H7 (cell line): ENCODE measurements at places on chromosomes 7 and 10. TPM values are rescaled to one million over a fixed set of nuclear protein-coding genes. Genes with fewer than 3 reads are reported as not detected.
A peak's percentile ranks its signal among the peaks of the same experiment; 100 is the strongest.

- DNase-seq = no peak
Observed at GRCh38 chr10:51886438-51887068, 187.2 kb upstream of the CSTF2T start.

DNA sequence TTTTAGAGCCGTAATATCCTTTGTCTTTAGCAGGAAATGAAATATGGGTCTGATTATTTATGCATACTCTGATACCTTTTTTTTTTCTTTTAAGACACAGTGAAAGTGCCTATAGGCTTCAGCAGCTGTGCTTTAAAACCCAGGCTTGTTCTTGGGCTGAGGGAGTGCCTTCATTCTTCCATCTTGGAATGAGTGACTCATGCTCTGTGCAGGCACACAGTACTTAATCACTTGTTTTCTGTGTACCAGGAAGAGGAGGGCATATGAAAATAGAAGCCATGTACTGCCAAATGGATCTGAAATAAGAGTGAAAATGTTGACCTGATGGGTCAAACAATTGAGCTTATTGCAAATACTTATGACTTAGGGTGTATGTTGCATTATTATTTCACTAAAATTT lies 12.0 kb downstream of the INPP5F start:
- DNase-seq = no peak

DNA sequence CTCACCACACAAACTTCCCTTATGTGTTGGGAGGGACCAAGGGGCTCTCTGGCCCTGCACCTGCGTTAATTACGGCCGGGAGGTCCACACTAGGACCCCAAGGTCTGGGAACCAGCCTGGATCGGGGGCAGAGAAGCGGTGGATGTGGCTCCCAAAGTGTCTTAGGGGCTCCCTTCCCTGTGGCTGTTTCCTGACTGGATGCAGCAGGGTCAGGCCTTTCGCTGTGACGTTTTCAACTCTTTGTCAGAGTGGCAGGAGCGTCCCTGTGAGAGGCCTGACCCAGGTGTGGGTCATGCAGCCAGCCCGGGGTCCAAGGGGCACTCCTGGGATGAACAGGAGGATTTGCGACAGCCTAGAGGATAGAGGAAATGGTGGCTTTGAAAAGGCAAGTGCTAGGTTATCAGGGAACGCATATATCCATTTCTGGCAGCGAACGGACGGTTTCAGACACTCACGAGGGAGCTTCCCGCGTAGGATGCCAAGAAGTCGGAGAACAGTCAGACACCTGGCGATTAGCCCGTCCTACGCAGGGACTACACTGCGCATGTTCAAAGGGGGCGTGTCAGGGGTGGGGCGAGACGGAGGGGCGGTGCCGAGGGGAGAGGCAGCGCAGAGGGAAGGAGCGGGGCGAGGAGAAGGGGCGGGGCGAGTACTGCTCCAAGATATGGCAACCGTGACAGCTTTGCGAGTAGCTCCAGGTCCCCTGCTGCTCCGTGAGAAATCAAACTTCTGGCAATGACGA lies 46.2 kb upstream of the ZNF716 start:
- no peak for DNase-seq

GRCh38 chr7:106223156-106223555 lies 61.6 kb downstream of the NAMPT start:
- DNase-seq = no peak

GRCh38 chr10:21517134-21518031 lies 8.1 kb downstream of the SKIDA1 start:
- DNase-seq = peak; percentile 89

DNA sequence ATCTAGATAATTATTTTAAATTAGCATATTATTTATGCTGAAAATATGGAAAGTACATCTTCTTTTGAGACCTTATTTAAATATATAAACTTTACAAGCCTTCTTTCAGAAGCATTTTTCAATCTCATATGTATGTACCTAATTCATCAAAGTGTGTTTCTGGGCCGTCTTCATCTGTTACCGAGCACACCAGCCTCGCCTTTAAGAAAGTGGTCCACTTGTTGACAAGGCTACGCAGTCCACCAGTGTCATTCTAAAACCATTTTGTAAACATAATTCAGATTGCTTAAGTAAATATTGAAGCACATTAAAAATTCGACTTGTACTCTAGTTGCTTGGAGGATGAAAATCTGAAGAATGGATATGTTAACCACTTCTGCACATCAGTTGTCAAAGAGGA lies 116.3 kb downstream of the SEMA3C start:
- DNase-seq = no peak

- DNase-seq = no peak
Observed at GRCh38 chr7:89401099-89401498, 605.6 kb upstream of the TEX47 start.

GRCh38 chr7:16636555-16637101 lies 8.9 kb downstream of the ANKMY2 start:
- DNase-seq = no peak

GRCh38 chr10:52759154-52759553 lies 13.4 kb downstream of the MBL2 start:
- DNase-seq = no peak

- peak; percentile 35 for DNase-seq
Observed at GRCh38 chr10:125266541-125266940, 106.2 kb upstream of the CTBP2 start.

DNA sequence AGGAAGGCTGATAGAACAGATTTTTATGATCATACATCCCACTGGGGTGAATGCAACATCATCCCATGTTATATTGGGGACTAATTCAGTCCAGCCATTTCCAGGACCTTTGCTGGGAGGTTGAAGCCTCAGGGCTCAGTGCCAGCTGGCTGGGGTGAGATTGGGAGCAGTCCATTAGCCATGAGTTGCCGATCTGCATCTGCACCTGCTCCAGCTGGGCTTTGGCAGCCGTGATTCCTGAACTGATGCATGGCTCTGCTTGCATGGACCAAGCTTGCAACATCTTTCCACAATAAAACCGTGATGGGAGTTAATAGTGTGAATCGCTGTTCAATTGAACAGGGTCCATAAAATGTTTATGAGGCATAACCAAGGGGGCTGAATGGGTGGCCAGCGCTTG lies 346.9 kb downstream of the TYW1 start:
- no peak for DNase-seq

DNA sequence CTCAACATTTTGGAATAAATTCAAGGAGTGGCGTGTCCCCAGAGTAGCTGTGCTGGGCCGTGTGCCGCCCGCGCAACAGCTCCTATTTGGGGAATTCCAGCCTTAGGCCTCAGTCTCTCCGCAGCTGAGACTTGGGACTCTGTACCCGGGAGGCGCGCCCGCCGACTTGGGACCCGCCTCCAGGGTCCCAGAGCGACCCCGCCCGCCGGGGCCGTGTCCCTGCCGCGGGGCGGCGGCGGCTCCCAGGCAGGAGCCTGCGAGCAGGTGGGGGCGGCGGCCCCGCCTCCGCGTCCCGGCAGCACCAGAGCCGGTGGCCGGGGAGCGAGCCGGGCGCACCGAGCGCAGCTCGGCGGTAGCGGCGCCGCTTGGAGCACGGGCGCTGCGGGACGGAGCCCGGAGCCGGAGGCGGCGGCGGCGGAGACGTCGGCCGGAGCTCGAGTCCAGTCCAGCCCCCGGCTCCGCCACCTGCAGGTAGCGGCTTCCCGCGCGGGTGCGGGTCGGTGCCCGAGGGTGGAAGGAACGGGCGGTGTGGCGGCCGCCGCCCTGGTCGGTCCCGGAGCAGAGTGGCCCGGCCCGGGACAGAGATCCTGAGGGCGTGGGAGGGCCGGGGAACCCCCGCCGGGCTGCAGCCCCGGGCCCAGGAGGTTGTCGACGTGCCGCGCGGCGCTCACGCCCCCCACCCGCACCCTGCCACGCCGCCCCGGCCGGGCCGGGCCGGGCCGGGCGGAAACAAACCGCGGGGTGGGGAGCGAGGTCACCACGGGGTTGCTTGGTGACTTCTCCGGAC lies at the start of gene WIPF3:
TSS of gene WIPF3 (plus strand) at position 301 of the 787 bp plus-strand sequence. CDS start 28,217 bp downstream, outside the sequence.
- DNase-seq = peak; percentile 91

DNA sequence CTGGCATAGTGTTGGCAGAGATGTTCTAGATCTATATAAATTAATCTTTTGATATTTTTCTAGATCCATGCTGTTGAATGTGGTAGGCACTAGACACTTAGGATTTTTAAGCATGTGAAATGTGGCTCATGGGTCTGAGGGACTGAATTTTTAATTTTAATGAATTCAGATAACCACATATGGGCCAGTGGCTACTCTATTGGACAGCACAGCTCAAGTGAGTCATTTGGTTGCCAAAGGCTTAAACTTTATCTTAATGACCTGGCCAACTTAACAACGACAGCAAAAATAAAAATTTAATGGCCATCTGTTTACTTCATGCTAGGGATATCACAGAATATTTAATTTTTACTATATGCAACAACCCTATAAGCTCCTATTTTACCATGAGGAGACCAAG lies 61.4 kb downstream of the CDK14 start:
- no peak for DNase-seq

GRCh38 chr10:75234017-75234682 lies 1.6 kb downstream of the COMTD1 start:
- DNase-seq = peak; percentile 99

DNA sequence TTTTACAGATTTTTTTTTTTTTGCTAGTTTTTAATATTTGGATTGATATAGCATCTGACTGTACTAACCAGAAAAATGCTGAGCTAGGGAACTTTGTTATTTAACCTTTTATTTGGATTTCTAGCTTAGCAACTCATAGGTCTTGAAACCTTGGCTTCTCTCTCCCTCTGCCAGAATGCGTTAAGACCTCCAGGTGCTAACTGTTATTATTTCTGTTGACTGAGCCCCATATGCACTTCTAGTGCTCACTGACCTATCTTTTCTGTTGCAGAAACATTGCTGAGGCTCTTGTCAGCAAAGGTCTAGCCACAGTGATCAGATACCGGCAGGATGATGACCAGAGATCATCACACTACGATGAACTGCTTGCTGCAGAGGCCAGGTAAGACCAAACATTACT lies 143.6 kb downstream of the LRRC4 start:
- no peak for DNase-seq

DNA sequence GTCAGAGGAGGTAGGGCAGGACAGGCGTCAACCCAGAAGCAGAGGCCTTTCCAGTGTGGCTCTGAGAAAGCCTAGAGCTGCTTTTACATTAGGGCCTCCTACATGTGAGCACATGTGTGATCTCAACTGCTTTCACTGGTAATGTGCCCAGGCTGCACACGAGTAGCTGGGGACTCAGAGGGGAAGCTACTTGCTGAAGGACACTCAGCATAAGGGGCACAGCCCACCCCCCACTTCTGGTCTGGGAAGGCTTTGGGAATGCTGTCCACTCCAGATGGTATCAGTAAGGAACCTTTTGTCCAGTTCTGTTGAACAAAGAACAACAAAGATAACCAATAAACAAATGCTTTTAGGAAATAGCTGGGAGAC lies 18.9 kb downstream of the PRF1 start:
- DNase-seq = no peak

DNA sequence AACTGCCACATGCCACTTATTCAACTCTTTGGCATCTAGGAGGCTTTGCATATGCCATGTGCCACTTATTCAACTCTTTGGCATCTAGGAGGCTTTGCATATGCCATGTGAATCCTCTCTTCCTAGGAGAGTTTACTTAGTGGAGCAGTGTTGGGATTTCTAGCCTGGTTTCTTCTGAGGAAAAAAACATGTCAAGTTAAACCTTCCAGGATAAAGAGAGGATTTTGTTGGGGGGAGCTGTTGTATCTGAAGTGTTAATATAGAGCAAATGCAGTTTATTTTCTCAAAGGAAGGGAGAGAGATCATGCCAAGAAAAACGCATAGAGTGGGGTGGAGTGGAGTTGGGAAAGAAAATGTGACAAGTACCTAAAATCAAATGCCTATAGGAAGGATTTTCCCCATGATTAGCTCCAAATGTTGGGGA lies 91.5 kb downstream of the MCU start:
- DNase-seq = no peak

DNA sequence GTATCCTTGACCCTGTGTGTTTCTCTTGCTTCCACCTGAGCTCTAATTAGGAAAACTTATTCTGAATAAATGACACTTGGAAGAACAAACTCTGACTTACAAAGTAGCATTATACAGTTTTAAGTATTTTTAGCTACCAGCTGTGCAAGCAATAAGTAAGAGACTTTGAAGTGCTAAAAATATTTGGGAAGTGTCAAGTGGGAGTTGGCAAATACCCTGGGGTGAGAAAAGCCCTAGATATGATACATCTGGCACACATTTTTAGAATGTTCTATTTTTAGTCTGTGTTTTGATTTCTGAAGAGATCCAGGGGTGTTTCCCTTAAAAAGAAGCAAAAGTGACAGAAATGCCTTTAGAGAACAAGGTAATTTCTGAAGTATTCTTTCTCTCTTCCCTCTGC lies 132.7 kb upstream of the TEX47 start:
- DNase-seq = no peak

GRCh38 chr10:117768333-117769042 lies 225.9 kb downstream of the EMX2 start:
- no peak for DNase-seq

DNA sequence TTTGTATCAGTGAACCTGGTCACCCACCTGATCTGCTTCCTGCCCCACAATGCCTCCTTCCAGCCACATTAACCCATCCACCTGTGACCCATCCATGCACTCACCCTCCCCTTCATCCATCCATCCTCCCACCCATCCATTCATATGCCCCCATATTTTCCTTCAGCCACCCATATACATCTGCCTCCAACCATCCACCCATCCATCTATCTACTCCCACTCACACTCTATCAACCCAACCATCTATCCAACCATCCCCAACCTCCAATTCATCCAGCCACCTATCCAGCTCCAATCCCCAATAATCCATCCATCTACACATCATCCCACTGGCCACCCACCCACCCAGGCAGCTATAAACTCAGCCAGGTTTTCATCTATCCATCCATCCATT lies 51.0 kb downstream of the GRID1 start:
- DNase-seq = no peak

GRCh38 chr10:109956454-109957091 lies 33.3 kb upstream of the XPNPEP1 start:
- DNase-seq = peak; percentile 74

- DNase-seq = no peak
Observed at GRCh38 chr10:34024282-34024681, 689.8 kb upstream of the NRP1 start.

GRCh38 chr7:138890499-138891445 lies 90.4 kb downstream of the KIAA1549 start:
- no peak for DNase-seq

Gene SRRM3
- total RNA-seq = 7.0 and 7.6 TPM in 2 replicates

Gene THSD7A
- 0.18 and 0.69 TPM in 2 replicates for total RNA-seq

Gene KNDC1
- total RNA-seq = 13.7 and 16.7 TPM in 2 replicates

Gene CAMK2B
- total RNA-seq = 0.31 TPM in 1 of 2 replicates, not detected in the other

Gene MYL10
- not detected in 2 replicates for total RNA-seq

Gene LRRC4
- 5.8 and 5.9 TPM in 2 replicates for total RNA-seq

Gene OSBPL3
- 8.8 and 9.3 TPM in 2 replicates for total RNA-seq

Gene ETV1
- total RNA-seq = 45.3 and 45.6 TPM in 2 replicates
